ENCODE measurements at places on chromosomes 4 and X.

- DNase-seq, result no peak
These were observed 238.9 kb downstream of the PALLD start for GRCh38 chr4:168735735-168736134.

DNA sequence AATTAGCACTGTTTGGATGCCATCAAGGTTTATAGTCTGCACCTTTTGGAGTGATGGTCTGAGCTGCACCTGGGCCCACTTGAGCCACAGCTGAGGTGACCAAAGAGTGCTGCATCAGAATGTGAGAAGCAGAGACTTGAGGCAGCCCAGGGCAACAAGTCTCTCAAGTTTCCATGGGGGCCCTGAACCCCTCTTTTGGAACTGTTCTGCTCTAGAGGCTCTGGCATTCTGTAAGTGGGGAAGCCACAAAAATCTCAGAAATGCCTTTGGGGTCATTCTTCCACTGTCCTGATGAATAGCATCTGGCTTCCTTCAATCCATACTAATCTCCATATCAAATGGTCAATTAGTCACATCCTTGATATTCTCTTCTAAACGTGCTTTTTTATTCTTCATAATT lies 298.4 kb upstream of the MAOA start:
- no peak for DNase-seq

DNA sequence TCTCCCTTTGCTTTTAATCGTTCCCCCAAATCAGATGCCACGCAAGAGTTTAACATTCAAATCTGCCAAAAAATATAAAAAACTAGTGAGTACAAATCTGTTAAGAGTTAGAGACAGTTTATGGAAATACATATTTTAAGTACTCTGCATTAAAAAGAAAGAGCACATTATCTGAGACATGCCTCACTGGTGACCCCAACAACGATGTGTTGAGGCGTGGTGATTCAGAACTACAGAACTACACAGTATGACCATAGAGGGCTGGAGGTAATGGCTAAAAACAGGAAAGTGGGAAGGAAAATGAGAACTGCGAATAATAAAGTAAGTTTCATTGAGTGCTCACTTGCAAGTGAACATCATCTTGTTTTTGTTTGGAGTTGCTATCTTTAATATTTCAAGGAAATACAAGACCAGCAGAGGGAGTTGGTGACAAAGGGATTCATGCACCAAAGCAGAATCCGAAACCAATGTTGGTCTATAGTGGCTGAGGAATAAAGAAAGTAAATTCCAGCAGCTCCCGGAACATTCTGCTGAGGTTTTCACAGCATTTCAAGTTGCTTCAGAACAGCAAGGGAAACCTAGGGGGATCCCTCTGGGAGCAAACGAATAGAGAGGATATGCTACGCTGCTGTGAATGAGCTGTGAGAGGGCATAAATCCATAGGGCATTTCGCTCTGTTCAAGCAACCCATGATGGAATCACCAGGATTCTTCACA lies 92.2 kb downstream of the DCHS2 start:
- DNase-seq, result peak; percentile 51

DNA sequence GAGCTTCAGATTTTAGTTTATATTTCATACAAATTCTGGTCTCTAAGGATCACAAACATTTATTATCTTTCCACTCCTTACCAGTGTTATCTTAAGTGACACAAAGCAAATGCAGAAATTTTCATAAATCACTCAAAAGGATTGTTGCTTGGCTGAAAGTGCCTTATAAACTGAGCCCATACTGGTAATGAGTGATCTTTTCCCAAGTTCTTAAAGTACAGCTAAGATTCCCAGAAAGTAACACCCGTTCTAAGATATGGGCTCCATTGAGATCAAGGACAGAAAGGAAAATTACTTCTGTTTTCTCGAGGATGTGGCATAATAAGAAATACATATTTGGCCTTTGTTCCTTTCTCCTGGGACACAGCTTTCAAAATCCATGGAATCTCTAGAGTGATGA lies 313.7 kb downstream of the ARHGAP24 start:
- no peak for DNase-seq

GRCh38 chr4:145843148-145843547 lies 95.5 kb downstream of the ZNF827 start:
- no peak for DNase-seq

DNA sequence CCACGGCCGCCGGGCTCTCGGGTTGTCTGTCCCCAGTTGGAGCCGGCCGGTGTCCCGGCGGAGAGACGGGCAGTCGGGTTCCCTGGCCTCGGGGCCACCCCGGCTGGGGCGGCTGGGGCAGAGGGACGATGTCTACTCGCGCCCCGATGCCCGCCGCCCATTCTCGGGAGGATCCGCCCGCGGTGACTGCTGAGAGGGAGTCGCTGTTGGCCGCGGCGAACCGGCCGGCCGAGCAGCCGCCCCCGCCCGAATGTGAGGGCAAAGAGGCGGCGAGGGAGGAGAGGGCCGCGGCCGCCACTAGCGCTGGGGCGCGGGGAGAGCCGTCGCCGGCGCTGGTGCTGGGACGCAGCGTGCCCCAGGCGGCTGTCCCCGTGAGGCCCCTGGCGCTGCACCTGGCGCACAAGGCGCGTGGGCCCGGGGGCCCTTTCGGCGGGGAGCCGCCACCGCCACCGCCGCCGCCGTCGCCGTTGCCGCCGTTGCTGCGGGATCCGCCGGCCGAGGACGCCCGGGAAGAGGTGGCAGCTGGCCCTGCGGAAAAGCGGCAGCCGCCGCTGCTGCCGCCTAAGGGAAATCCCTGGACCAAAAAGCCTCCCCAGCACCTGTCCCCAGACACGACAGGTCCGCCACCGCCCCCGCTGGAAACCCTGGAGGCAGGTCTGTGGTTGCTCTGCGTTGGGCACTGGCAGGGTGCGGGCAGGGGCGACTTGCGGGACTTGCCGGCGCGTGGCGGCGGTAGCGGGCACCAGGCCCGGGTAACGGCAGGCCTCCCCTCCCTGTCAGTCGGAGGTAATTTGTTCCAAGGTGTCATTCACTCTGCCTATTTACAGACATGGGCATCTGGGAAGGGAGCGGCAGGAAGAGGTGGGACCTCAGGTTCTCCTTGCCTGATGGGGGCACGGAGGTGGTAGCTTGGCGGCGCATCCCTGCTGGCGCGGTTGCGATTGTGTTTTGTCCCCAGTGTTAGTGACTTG lies 739 bp downstream of the LARP1B start:
- DNase-seq, result peak; percentile 26

DNA sequence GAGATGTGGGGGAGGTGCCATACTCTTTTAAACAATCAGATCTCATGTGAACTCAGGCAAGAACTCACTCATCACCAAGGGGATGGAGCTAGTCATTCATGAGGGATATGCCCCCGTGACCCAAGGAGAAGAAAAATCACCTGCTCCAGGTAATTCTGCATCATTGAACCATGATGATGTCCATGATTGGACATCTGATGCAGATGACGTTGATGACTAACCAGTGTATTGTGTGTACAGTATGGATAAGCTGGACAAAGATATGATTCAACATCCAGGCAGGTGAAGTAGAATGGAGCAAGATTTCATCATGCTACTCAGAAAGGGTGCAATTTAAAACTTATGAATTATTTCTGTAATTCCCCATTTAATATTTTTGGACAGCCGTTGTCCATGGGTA lies 286.4 kb upstream of the SMIM31 start:
- DNase-seq, result no peak

GRCh38 chrX:127764674-127765073 lies 287.5 kb downstream of the ACTRT1 start:
- no peak for DNase-seq

DNA sequence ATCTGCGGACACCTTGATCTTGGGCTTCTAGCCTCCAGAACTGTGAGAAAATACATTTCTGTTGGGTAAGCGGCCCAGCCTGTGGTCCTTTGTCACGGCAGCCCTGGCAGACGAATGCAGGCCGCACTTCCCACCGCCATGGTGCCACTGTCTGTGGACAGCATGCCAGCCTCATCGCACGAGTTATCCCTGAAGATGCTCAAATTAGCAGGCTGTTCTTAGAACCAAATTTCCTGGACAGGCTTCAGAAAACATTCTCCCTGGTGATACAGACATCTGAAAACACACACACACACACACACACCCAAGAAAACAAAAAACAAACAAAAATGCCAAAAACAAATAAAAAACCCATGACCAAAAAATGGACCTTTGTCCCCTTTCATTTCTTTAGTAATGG lies 343.5 kb upstream of the GATB start:
- DNase-seq, result no peak
